Activated CD4-positive, alpha-beta T cell treated with anti-CD3 and anti-CD28 coated beads, Interleukin-2, Interleukin-6, amounts not matched to agents 100 ng/mL and 50 ng/mL, durations not matched to agents 16 hours and 8 hours (primary cell): ENCODE measurements at places on chromosomes 1 and 21.

GRCh38 chr1:11535761-11536572, 57.0 kb downstream of the DISP3 start:
- DNase-seq = no peak

GRCh38 chr1:32724678-32725614, 22.4 kb upstream of the SYNC start:
- DNase-seq = peak; percentile 61

DNA sequence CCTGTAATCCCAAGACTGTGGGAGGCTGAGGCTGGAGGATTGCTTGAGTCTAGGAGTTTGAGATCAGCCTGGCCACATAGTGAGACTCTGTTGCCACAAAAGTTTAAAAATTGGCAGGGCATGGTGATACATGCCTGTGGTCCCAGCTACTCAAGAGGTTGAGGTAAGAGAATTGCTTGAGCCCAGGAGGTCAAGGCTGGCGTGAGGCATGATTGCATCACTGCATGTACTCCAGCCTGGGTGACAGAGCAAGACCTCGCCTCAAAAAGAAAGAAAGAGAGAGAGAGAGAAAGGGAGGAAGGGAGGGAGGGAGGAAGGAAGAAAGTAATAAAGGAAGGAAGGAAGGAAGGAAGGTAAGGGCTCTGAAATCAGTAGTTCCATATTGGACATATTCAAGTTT, 25.0 kb downstream of the GLUL start:
- no peak for DNase-seq

DNA sequence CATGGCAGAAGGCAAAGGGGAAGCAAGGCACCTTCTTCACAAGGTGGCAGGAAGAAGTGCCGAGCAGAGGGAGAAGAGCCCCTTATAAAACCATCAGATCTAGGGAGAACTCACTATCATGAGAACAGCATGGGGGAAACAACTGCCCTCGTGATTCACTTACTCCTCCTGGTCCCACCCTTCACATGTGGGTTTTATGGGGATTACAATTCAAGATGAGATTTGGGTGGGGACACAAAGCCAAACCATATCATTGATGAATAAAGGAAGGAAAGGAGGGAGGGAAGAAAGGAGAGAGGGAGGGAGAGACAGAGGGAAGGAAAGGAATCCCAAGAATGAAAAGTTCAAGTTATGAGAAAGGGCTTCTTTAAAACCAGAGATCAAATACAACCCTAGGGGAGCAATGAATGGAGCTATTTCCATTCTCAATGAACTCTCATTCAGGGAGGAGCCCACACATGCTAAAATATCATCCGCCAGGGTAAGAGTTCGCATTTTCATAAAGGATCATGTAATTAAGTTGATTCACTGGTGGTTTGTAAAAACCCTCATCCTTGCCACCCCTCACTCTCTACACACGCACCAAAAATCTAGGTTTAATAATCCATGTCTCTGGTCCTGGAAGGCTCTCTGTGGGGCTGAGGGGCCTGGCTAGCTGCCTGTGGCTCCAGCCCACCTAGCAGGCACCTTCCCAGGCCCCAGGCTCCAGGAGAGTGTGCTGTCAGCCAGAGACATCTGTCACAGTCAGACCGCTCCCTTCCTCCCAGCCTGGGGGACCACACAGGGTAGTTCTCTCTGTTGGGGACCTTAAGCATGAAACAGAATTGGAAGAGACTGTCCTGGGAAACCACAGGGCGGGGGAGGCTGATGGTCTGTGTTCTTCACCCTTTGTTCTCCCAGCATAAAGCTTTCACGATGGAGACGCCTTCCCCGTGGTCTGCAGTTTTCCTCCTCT, 94.0 kb downstream of the CCDC185 start:
- no peak for DNase-seq

- no peak for DNase-seq
Measured at GRCh38 chr1:94526152-94526980, 15.2 kb downstream of the F3 start.
